ENCODE measurements at places on chromosomes 6 and 20.

GRCh38 chr6:127481111-127481510, 21.9 kb upstream of the KIAA0408 start:
- DNase-seq, result no peak

- DNase-seq, result no peak
Measured at GRCh38 chr6:18309046-18309445, 44.7 kb upstream of the DEK start.

DNA sequence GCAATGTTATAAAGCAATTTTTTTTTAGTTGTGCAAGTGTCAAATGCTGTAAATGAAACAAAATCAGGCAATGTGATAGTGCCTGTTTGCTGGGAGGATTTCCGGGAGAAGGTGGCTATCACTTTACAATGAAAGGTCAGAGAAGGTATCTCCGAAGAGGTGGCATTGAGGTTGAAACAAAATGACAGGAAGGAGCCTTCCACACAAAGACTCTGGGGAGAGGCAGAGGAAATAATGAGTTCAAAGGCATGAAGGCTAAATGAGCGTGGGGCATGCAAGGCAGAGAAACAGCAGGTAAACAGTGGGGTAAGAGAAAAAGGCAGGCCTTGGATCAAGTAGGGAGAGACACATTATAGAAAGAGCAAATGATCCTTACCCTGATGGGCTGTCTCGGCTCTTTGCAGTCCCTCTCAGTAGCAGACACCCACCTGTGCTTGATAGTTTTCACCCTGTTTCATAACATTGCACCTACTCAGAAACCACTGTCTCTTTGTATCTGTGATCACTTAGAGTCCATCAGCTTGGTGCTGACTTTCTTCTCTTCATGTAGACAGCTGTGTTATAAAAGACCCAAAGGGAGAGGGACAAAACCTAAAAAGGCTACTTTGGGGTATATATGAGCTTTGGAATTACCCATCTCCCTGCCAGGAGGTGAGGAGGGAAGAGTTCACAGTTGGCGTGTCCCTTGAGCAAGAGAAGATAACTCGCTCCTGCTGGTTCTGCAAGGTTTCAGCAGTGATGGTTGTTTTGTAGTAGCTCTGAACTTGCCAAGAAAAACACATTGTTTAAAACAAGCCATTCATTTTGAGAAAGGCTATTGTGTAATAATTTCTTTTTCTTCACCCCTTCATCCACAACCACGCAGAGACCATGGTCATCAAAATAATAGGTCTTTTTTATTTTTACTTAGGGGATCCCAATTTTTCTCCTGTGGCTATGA, 22.3 kb downstream of the NRN1 start:
- DNase-seq, result no peak

- DNase-seq, result no peak
Measured at GRCh38 chr6:22699151-22699550, 129.8 kb downstream of the HDGFL1 start.

DNA sequence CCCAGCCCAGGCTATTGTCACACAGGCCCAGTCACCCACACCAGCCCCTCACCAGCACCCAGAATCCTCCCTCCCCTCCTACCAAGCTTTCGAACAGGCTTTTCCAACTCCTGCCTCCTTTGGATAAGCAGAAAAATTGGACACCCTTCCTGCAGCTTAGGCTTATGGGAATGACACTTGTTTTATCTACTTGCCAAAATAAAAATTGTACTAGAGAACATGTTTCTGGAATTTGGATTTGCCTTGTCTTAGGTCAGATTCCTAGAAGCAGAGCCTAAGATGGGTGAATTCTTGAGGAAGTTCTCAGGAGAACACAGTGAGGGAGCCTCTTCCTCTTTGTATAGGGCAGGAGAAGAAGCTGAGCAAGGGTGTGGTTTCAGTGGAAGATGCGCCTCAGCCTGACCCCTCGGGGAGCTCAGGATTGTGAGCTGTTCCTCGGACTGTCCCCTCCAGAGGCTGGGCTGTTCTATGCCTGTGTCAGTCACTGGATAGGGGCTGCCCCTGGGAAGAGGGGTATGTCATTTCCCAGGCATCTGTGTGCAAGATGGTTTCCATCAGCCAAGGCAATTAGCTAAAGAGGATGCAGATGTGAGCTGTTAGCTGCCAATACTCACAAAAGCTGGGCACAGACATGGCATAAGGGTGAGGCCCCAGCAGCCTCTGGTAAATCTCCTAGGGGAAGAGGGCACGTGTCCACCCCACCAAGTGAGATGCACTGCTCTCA, 33.9 kb downstream of the ITPR3 start:
- peak; percentile 40 for DNase-seq

DNA sequence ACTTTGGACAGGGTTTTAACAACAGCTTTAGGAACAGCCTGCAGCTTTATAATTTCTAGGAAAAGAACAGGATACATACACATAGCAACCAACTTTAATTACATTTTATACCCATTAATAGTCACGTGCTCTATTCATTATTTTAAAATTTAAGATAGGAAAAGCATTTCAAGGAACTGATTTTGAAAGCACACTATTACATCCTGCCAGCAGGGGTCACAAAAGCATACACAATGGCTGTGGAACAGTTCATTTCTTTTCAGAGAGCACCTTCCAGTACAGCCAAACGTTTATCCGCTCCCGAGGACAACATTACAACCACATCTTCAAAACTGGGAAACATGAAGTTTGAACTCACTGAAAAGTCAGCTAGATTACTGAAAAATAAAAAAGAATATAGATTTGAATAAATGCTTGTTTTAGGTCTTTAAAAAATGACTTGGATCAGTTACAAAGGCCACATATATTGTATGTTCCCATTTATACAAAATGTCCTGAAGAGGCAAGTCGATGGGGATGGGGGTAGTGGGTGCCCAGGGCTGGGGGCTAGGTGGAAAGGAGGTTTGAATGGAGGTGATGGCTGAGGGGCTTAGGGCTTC, 104.6 kb upstream of the EXOC2 start:
- DNase-seq, result peak; percentile 40

DNA sequence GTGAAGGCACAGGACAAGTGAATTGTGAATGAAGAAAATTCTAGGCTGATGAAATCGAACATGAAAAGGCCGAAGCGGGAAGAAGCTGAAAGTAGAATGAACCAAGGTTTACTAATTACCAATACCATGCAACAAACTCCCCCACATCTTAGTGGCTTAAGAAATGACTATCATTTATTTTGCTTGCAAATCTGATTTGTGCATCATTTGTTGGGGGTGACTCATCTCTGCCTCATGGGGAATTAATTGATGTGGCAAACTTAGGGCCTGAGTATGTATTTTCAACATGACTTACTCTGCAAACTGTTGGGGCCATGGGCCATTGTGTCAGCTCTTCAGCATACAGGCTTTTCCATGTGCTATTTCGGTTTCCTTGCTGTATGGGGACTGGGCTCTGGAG, 26.8 kb downstream of the PPP1R14C start:
- no peak for DNase-seq

DNA sequence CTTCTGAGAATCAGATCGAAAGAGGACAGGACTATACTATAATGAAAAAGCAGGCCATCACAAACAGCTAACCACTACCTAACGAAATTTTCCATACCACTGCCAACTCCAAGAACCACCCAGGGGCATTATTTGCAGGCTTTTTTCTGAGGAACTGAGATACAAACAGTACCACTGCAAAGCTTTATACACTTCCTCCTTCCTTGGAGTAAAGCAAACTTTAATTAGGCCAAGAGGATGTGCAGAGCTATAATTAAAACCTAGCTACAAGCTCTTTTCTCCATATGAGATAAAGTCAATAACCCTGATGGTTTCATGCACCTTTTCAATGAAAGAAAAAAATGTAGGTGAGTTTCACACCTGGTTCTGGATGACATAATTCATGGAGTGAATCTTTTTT, 68.5 kb downstream of the ELOVL5 start:
- DNase-seq, result no peak

GRCh38 chr20:34579191-34579978, 20.9 kb downstream of the MAP1LC3A start:
- DNase-seq, result peak; percentile 67

DNA sequence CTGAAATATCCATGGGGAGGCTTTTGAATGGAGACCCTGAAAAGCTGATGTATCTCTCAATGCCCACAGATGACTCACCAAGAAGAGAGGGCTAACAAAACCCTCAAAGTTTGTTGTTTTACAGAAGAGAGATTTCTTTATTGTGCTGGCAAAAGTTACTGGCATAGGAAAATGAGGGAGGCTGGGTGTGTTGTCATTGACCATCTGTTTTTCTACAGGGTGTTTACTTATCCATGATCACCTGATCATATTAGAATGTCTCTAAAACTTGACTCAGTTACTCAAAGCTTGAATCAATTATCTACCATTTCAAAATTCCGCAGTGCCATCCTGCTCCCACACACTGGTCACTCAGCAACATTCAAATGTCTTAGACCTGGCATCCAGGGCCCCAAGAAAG, 9.8 kb downstream of the NCOA6 start:
- DNase-seq, result no peak

DNA sequence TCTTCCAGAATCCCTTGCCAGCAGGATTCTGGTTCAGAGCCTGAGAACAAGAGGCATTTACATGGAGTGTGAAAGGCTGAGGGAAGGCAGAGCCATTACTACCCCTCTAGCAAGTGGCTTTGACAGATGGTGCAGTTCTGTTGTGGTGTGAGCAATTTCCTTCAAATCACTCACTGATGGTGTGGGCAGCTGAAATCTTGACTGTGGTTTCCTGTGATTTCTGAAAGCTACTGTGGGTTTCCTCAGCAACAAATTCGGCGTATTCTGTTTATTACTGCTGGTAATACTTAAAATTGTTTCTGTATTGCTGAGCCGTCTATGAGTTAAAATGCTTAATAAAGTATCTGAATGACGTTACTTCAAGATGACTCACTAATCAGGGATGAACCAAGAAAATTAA, 181.5 kb upstream of the TCF21 start:
- DNase-seq, result no peak

DNA sequence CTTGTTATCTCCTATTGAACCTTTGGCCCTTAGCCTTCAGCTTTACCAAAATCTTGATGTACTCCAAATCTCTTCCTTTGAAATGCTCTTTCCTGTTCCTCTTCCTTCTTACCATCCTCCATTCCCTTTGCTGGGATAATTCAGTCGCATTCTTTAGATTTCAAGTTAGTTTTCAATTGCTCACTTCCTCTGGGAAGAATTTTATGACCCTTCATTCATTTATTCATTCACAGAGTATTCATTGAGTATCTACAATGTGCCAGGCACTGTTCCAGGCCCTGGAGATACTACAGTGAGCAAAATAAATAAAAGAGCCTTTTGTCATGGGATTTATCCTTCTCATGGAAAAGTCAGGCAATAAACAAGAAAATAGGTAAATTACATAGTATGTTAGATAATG, 548.2 kb upstream of the FLRT3 start:
- DNase-seq, result no peak

- DNase-seq, result peak; percentile 39
Measured at GRCh38 chr6:87139236-87139635, 16.1 kb upstream of the ZNF292 start.

DNA sequence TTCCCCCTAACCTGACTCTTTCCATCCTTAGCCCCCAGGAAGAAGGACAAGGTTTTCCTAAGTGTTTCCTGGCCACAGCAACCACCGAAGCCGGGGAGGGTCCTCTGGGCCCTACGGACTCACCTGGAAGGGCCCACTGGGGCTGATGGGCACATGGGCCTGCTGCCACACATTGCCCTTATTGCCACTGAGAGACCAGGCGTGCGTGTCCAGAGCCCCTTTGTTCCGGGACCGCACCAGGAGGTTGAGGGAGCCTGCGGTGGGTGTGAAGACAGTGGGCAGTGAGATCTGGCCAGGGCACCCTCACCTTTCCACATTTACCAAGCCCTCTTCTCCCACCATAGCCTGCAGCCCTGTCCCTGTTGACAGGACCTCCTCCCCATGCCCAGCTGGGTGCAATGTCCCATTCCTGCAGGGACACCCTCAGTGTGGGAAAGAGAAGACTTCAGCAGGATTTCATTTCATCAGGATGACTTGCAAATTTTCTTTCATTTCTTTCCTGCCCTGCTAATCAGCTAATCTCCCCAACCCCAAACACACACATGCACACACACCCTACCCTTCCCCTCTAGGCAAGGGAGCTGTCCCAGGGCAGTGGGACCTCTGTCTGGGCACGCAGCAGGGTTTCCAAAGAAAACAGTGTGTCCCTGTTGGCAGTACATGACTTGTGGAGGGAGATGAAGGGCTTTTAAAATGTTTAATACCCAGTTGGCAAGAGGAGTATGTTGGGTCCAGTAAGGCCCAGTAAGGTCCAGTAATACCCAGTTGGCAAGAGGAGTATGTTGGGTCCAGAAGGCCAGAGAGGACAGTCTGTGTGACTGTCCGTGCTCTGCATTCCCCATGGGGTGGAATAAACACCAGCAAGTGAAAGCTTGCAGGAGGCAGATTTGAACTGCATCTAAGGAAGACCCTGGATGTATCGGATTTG, 59.0 kb downstream of the MDGA1 start:
- no peak for DNase-seq

DNA sequence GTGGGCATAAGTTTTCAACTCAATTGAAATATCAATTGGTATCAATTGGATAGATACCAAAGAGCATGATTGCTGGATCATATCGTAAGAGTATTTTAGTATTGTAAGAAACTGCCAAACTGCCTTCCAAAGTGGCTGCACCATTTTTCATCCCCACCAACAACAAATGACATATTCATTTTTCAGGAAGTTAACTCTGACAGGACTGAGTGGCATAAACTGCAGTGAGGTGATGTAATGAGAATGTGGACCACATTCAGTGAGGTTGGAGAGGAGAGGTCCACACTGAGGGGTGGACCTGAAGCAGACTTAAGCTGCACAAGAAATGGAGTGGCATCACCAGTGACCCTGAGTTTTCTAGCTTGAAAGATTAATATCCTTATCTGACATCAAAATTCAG, 11.6 kb upstream of the CALHM6 start:
- DNase-seq, result no peak

- DNase-seq, result no peak
Measured at GRCh38 chr20:9286501-9287461, 217.9 kb downstream of the PLCB4 start.

- DNase-seq, result no peak
Measured at GRCh38 chr20:32763202-32764004, 1.2 kb downstream of the DNMT3B start.

GRCh38 chr6:43123461-43124314, 47.4 kb upstream of the SRF start:
- no peak for DNase-seq

- DNase-seq, result no peak
Measured at GRCh38 chr20:35434085-35435005, 3.7 kb downstream of the GDF5 start.

- DNase-seq, result peak; percentile 17
Measured at GRCh38 chr6:39553860-39554802, 171.1 kb downstream of the KIF6 start.

GRCh38 chr6:133973109-133973971, 20.3 kb downstream of the TBPL1 start:
- peak; percentile 50 for DNase-seq

GRCh38 chr20:57595041-57596030, 24.9 kb downstream of the ZBP1 start:
- no peak for DNase-seq

DNA sequence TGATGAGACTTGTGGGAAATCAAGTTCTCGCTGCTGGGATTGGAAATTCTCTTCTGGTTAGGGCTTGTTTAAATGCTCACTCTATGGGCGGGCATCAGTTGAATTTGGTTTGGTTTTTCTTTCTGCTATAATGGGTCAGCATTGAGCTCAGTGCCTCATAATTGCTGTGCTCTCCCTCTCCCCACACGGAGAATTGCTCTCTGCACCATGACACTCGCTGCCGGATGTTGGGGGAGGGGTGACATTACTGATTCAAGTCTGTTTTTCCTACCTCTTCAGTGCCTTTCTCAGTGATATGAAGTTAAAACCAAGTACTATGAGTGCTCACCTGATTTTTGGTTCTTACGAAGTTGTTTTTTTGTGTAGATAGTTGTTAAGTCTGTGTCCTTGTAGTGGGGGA, 599.6 kb downstream of the EPM2A start:
- no peak for DNase-seq
